PC-9 (cell line): ENCODE measurements at places on chromosomes 1 and 21.

DNA sequence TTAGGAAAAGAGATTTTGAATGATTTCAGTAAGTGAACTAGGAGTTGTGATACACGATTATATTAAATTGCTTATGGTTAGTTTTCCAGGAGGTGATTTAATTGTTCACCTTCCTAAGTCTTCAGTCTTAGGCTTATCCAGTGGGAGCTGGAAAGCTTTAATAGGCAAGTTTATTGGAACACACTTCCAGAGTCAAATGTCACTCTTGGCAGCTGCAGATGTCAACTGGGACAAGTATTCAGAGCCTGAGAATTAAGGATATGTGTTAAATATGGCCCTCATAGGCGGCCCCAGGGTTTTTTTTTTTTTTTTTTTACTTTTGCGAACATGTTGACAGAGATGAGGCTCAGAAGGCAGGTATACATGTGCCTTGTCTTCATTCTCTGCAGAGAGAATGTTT is 29.2 kb downstream of the UCK2 start:
- DNase-seq = no peak

DNA sequence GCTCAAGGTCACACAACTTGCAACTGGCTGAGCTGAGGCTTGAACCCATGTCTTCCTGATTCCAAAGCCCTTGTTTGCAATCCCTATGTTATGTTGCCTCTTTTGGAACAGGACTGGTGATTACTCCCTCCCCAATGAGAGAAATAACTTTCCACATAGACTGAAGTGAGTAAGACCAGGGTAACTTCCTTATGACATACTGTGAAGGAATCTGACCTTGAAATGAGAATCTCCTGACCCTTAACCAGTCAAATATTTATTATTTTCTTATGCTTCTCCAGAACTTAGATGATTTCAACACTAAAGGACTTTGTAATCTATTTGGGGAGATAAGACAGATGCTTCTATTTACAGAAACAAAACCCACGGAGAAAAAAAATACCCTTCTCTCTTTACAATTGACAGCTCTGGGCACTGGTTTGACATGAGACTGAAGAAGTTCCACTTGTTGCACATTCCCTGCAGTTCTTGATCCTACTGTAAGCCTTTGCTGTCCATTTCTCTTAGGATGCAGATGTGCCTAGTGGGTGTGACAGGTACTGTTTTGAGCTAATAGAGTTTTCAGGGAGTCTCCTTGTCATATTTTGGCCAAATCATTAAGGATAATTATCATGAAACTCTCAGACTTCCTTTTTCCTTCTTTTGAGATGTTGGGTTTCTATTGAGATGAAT is 3.9 kb upstream of the RPTN start:
- DNase-seq = peak; percentile 97

GRCh38 chr1:39927538-39927937 is 25.8 kb upstream of the MYCL start:
- DNase-seq = no peak

DNA sequence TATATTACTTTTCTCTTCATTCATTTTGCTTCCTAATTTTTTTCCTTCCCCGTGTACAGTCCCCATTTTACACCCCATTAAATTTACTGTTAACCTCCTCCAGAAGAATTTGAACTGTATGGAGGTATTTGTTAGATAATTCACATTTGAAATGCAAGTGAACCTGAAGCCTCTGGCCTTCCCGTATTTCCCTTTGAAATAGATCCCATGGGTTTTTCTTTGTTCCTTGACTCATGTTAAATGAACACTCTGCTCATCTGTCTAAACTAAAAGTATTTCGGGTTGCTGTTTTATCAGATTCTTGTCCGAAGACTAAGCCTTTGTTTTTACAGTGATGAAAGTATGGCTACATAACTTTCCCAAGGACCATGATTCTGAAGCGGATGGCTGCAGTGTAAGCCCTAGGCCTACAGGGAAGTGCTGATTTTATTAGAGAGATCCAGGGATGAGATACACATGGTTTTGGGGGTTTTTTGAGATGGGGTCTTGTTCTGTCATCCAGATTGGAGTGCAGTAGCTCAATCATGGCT is 187.9 kb downstream of the PATJ start:
- DNase-seq = no peak

DNA sequence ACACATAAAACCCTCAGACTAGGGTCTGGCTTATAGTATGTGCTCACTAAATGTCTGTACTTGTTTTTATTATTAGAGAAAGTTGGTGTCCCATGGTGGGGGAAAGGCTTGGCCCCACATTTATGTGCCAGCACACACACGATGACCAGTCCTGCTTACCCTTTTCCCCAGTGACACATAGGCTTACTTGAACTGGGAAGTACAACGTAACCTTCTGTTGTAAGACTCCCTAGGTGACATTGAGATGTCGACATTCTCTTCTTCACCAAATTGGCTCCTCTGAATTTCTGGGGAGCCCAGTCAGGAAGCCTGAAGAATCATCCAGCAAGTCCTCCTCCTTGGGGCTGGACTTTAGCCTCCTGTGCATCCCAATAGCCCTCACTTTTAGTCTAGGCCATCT is 1.7 kb upstream of the MECR start:
- DNase-seq = no peak

DNA sequence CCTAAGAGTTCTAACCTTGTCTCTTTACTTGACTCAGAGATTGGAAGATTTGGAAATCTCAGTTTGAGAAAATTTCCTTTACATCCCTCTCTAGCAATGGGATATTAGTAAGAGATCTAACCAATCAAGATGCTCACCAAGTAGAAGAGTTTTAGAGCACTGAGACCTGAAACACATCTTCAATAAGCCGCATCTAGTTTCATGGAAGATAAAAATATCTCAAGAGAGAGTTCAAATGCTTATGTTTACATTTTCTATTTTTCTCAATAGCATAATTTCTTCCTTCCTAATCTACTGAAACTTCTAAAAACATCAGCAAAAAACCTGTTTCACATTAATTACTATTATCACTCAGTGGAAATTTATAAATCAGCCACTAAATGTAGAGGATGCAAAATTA is 165.1 kb downstream of the APP start:
- DNase-seq = no peak
